ENCODE measurements at places on chromosomes 7 and 10.

GRCh38 chr7:132080467-132080866, 495.8 kb downstream of the PLXNA4 start:
- DNase-seq, result no peak

DNA sequence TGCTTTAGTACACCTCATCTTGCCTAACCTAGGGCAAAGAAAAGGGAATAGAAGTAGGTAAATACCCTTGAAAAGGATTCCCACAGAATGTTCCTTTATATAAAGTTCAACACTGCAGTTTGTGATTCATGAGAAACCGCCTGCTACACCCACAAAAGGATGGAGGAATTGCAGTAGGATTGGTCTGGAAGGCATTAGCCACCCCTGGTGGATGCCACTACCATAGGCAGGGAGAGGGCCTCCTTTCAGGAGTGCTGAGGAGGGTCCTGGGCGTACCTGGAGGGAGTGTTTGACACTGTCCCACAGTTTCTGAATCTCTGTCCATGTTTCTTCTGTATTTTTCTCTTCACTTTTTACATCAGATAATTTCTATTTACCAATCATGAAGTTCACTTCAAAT, 221.8 kb upstream of the TMEM72 start:
- no peak for DNase-seq

DNA sequence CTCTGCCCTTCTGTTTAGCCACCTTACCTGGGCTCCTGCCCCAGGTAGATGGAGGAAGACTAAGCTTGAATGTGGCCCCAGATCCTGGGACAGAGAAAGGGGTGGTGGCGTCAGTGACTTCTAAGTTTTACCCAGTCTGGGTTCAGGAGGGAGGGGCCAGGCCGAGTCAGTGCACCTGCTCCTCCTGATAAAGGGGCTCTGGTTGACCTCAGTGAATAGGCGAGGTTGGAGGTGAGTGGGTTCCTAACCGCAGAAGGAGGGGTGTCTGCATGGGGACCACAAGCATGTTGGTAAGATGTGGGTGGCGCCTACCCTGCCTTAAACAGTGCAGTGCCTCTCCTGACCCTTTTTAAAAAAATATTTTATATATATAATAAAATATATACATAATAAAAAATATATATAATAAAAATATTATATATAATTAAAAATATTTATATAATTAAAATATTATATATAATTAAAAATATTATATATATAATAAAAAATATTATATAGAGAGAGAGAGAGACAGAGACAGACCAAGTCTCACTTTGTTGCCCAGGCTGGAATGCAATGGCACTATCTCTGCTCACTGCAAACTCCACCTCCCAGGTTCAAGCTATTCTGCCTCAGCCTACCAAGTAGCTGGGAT, 97.3 kb upstream of the GTF2I start:
- no peak for DNase-seq

DNA sequence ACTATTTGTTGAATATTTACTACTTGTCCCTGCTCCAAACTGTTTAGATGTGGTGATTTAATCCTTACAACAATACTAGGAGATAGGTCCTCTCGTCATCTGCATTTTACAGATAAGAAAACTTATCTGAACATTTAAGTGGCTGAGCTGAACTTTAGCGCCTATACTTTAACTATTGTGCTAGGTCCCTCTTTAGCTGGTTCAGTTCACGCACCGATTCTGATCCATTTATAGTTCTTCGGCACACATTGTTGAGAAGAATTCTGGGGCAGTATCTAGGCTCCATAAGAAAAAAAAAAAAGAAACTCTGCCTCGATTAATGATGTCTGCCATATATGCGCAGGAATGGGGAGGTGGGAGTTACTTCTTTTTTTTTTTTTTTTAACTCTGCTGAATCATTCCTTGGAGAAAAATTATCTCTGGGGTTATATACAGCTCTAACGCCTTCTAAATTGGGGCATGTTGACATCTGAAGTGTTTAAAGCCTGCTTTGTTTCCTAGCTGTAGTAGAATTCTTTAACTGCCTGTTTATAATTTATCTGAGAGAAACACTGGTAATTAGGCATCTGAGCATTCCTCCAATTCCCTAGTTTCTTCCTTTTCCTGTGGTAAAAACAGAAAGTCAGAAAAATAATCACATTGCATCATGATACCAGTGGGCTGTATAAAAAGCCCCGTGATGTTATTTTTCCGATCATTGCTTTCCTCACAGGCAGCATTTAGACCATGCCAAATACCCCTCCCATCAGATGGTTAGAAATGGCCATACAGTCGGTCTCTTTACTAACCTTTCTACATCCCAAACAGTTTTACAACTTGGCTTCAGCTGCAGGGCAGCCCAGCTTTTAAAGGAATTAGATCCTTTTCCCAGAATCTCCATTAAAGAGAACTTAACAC, 98.5 kb upstream of the KDM7A start:
- no peak for DNase-seq

- DNase-seq, result no peak
Observed at GRCh38 chr7:4957847-4958476, 1.0 kb downstream of the MMD2 start.
